CD4-positive, alpha-beta T cell treated with Interleukin-12 subunit alpha and Interleukin-12 subunit beta, for 1 hour (primary cell): ENCODE measurements at places on chromosomes 2 and 18.
A peak's percentile ranks its signal among the peaks of the same experiment; 100 is the strongest.

DNA sequence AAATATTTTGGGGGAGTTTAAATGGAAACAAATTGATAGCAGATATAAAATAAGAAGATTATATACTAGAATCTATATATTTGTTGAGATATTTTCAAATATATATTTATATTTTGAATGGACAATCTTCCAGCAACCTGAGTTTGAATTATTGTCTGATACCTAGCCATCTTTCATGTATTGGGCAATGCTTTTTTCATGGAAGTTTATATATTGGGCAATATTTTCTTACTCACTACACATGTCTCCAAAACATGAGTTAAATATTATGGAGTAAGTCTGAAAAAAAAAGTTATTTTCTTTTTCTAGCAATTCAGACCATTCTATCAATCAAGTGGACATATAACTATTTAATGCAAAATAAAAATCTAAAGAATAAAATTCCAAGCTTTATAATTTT is 295.2 kb downstream of the NYAP2 start:
- DNase-seq = no peak

GRCh38 chr2:239514754-239515530 is 114.1 kb upstream of the HDAC4 start:
- DNase-seq = no peak

GRCh38 chr2:237885931-237886684 is 26.7 kb downstream of the RAMP1 start:
- no peak for DNase-seq

- DNase-seq = no peak
Observed at GRCh38 chr2:111219734-111220505, 99.2 kb downstream of the BCL2L11 start.

- DNase-seq = peak; percentile 1
Observed at GRCh38 chr2:226118471-226119429, 680.9 kb downstream of the IRS1 start.

GRCh38 chr2:68710756-68711155 is 23.9 kb upstream of the ARHGAP25 start:
- no peak for DNase-seq

GRCh38 chr2:16653799-16654198 is 11.8 kb downstream of the CYRIA start:
- no peak for DNase-seq

- DNase-seq = no peak
Observed at GRCh38 chr2:123061534-123061933, 963.6 kb upstream of the CNTNAP5 start.

- no peak for DNase-seq
Observed at GRCh38 chr2:2793925-2794560, 463.0 kb upstream of the MYT1L start.

DNA sequence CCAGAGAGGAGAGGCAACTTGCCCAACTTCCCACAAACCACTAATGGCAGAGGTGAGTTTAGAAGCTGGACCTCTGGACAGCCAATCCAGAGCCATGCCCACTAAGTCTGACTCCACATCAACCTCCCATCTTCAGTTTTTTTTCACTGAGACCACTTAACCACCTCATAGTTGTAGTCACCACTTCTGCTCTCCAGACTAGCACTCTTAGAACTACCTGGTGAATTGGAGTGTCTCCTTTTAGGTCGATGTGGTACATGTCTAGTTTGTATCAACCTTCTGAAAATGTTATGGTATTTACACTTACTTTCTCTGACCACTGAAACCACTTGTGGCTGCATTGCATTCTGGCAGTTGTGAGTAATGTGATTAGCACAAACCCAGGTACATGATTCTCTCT is 743.6 kb upstream of the FANCL start:
- no peak for DNase-seq

DNA sequence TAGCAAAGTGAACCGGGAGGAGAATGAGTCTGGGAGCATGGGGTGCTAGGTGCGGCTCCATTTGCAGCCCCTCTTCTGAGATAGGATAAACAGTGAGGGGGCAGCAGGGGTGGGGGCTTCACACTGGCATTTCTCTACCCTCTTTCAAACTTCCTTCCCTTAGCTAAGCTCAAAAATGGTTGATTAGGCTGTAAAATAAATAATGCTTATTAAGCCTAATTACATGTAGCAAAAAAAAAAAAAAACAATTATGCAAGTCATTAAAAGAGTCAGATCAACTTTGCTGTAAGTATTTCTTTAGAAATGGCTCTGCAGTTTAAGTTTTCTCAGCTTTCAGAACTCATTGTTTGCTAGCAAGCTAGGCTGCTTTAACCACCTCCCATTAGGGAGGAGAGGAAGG is 182.7 kb upstream of the FBXO11 start:
- DNase-seq = no peak

DNA sequence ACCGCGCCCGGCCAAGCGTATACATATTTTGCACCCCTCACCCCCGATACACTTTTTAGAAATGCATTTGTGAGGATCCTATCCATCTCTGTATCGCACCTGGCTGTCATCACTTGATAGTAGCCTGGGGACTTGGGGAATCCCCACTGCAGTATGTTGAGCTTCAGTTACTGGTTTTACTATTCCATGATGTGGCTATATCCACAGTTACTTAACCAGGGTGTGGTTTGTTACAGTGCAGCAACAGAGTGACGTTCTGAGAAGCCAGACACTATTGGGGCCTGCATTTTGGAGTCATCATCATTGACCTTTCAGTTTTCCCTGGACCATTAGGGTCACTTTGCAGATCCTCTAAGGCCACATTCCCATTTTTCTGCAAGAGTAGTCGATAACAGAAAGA is 212.7 kb downstream of the AGAP1 start:
- DNase-seq = no peak

GRCh38 chr2:100125626-100126025 is 16.8 kb downstream of the AFF3 start:
- DNase-seq = no peak

GRCh38 chr2:214628091-214628490 is 181.4 kb downstream of the BARD1 start:
- DNase-seq = no peak

GRCh38 chr2:10457846-10458598 is 9.9 kb upstream of the ODC1 start:
- DNase-seq = no peak

DNA sequence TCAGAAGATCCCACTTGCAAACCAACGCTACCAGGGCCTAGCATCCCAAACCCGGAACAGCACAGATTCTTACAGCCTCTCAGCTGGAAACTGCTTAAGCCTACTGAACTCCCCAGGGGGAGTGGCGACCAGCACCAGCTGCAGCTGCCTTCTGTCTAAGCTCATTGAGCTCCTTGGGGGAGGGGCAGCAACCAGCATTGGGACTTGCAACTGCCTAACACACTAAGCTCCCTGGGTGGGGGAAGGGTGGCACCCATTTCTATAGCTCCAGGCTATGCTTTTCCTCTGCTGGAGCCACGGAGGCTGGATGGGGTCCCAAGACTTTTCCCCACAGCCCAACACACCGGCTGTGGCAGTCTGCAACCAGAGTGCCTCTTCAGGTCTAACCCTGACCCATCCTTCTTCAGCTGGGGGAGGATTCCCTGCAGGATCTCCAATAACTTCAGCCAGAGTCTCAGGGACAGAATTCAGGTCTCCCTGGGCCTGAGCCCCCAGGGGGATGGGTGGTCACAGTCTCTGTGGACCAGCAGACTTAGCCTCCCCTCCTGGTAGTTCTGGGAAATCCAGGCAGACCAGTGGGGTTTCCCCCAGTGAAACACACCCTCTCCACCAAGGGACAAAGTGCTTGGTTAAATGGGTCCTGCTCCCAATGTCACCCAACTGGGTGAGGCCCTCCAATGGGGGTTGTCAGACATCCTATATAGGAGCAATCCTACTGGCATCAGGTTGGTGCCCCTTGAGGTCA is 45.9 kb upstream of the ITGA4 start:
- DNase-seq = no peak

DNA sequence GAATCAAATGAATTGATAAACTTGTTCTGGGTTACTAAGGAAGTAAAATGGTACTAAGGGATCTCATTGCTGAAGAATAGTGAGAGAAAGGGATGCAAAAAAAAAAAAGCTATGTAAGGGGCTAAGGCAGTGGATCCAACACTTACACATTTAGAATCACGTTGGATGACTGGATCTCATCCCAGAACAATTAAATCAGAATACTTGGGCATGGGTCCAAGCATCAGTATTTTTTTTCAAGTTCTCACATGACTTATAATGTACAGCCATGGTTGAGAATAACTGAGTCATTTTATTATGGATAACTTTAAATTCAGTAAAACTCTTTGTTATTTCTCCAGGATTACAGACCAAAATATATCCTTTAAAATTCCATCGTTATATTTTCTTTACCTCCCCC is 8.5 kb downstream of the DSC1 start:
- no peak for DNase-seq

GRCh38 chr2:202158796-202159195 is 79.6 kb downstream of the SUMO1 start:
- DNase-seq = no peak

- DNase-seq = no peak
Observed at GRCh38 chr2:221377066-221377465, 195.0 kb downstream of the EPHA4 start.

GRCh38 chr2:69945441-69945840 is 16.0 kb downstream of the ASPRV1 start:
- DNase-seq = no peak

DNA sequence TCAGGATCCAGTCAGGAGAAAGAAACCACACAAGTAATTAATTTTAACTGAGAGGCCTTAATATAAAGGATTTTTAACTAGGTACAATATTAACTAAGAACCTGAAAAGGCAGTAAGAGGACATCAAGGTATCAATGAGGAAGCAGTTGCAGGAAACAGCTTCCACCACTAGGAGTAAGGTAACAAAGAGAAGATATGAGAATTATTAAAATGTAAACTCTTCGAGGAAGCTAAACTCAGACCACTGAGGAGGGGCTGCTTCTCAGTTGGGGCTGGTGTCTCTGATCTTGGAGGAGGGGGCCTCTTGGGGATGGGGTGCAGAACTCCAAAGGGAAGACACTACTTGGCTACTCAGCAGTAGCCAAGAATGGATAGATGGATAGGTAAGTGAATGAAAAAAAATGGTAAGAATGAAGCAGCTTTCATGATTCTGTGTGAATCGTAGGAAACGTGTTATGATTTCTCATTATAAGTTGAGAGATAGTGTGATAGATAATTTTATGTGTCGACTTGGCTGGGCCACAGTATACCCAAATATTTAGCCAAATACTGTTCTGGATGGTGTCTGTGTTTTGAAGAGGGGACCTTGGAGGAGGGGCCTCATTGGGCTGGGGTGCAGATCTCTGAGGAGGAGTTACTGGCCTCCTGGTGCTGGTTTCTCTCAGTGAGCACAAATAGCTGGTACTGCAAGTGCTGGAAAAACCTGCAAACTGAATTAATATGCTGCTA is 547.7 kb upstream of the LRRTM1 start:
- no peak for DNase-seq

DNA sequence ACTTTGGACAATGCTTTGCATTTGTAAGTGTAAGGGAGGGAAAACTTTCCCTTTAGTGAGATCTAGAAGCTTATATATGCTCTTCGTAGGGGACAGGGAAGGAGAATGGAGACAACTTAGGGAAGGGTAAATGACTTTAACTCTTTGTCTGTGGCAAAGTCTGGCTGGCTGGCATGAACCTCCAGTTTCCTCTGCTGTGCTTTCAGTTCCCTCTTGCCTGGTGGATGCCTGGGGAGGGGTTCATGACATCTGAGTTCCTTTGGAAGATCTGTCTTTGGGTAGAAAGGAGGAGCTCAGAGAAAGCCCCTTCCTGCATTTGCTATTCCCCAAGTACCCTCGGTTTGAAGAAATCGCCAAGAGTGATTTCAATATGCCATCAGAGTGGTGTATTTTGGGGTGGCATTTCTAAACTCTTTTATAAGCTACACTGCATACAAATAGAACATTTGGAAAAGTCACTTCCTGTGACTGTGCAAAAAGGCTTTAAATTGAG is 143.6 kb downstream of the VAPA start:
- DNase-seq = no peak

GRCh38 chr2:23423062-23423872 is 38.3 kb downstream of the KLHL29 start:
- no peak for DNase-seq

DNA sequence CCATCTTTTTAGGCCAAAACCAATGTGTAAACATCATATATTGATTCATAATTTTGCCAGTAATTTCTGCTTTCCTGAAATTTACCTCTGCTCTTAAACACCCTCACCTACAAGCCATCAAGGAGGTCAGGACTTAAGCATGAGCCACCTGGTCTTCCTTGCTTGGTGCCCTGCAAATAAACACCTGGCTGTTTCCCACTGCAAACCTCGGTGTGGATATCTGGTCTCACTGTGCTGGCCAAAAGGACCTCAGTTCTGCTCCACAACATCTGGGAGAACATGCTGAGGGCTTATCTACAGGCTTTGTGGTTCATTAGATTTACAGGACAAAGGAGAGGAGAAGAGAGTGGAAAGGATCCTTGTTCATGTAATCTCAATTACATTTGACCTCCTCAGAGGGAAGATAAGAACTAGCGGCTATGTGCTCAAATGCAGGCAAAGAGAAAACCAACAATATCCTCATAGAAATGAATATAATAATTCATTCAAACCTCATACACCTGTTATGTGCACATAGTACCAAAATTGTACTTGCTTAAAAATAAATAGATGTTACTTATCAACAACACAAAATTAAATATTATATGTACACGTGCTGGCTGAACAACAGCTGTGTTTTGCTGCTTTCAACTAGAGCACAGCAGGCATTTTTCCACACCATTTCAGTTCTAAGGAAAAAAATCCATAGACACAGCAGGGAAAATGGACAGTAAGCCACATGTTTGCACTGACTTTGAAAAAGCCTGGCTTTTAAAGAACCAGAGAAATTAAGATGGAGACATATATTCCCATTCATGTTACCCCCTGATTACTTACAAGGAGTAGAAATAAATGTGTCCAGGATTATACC is 465.1 kb downstream of the LPIN1 start:
- DNase-seq = no peak

- DNase-seq = no peak
Observed at GRCh38 chr2:144230448-144231085, 289.4 kb downstream of the ZEB2 start.

GRCh38 chr2:15665943-15666460 is 74.3 kb downstream of the DDX1 start:
- DNase-seq = no peak

GRCh38 chr18:11889284-11889683 is 18.8 kb downstream of the MPPE1 start:
- DNase-seq = no peak

GRCh38 chr2:59312967-59313940 is 1072.1 kb upstream of the FANCL start:
- no peak for DNase-seq

- no peak for DNase-seq
Observed at GRCh38 chr2:170818036-170818751, 1.5 kb downstream of the GAD1 start.

DNA sequence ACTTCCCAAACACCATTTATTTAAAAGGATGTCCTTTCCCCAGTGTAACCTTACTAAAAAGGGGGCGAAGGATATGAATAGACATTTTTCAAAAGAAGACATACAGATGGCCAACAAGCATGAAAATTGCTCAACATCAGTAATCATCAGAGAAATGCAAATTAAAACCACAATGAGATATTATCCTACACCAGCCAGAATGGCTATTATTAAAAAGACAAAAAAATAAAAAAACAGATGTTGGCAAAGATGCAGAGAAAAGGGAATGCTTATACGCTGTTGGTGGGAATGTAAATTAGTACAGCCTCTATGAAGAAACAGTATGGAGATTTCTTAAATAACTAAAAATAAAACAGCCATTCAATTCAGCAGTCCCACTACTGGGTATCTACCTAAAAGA is 142.3 kb upstream of the NT5C1B start:
- no peak for DNase-seq
